ENCODE measurements at places on chromosomes 5 and 9.

- DNase-seq, result no peak
Observed at GRCh38 chr5:61450493-61451279, 118.6 kb downstream of the ZSWIM6 start.

DNA sequence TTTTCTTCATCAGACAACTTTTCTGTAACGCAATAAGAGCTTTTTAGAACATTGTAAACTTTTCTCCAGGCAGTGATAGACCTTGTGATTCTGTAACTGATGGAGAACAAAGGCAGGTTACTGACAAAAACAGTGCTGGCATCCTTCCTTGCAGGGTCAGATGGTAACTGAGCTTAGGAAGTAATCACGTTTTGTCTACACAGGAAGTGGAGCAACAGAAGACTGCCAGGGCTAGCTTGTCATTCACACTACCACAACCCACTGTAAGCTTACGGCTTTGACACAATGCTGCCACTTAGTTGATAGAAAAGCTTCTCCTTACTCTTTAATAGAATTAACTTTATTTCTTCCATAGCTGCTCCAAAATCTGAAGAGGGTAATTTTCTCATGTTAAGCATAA is 46.8 kb downstream of the FBN2 start:
- no peak for DNase-seq

GRCh38 chr5:61298580-61298979 is 33.5 kb upstream of the ZSWIM6 start:
- no peak for DNase-seq

DNA sequence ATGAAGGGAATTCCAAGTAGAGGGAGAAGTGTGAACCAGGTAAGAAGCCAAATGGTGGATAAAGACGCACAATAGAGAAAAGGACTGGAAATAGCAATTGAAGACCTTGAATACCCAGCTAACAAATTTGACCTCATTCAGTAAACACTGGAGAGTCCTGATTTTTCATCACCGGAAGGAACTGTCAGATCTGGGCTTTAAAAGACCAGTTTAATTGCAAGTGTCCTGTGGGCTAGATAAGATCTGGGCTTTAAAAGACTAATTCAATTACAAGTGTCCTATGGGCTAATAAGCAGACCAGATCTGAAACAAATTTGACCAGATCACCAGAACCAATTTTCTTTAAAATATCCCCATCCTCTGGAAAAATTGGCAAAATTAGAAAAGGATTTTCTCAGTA is 380.0 kb downstream of the ACTL7B start:
- DNase-seq, result no peak

DNA sequence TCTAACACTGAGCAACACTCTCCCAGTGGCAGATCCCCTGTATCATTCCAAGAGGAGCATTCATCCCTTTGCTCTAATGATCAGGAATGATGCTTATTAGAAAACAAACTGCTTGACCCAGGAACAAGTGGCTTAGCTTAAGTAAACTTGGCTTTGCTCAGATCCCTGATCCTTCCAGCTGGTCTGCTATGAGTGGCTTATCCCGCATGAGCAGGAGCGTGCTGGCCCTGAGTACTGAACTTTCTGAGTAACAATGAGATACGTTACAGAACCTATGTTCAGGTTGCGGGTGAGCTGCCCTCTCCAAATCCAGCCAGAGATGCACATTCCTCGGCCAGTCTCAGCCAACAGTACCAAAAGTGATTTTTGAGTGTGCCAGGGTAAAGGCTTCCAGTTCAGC is 29.7 kb downstream of the GABRP start:
- no peak for DNase-seq

DNA sequence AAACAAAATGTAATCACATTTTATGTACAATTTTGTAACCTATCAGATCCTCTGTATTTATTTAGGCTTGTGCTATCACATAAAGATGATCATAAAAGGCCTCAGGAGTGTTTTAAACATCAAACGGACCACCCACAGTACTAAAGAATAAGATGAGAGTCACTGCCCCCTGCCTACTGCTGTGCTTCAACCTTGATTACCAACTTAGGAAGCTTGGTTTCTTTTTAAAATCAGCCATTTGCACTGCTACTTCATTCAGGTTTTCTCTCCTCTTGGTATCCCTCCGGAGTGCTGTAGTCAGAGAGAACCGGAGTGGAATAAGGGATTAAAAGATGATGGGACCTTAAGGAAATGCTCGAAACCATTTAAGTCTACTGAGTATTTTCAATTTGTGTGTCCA is 6.9 kb downstream of the C7 start:
- no peak for DNase-seq
